ENCODE measurements at places on chromosomes 7 and 10.

DNA sequence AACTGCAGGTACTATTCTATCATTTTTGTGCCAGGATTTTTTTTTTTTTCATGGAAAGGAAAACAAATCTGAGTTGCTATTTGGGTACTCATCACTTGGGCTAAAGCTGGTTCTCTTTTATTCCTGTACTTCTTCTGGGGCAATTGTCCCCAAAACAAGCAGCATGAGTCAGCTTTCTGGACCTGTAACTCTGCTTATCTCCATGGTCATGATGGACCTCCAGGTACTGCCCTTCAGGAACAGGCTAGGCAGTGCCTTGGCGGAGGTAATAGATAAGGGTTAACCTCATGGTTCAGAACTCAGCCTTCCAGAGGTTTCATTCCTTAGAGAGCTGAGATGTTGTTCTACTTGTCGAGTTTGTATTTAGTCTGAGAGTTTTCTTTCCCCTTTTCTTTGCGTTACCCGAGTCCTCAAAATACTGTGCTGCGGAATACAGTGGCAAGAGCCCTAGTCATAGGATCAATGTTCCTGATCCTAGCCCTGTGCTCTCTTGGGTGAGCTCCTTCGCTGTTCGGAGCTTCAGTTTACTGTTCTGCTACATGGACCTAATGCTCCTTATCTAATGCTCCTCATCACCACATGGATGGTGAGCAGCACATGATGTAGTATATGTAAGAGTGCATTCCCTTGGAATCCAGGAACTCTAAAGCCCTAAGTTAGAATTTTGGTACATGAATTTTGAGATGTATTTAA is 74.6 kb downstream of the LRGUK start:
- no peak for DNase-seq

DNA sequence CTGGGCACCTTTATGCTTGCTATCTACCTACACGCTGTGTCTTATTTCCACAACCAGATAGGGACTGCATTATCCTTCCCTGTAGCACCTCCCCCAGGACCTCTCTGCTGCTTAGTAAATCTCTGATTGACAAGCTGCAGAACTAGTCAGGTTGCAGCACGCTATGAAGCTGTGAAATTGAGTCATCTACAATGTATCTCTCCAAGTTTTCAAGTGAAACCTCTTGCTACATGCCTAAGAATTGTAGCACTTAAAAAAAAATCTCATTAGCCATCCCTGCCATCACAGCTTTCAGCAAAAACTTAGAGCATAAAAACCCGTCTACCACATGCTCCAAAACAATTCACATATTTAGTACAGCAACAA is 69.7 kb upstream of the FGFR2 start:
- DNase-seq, result no peak

DNA sequence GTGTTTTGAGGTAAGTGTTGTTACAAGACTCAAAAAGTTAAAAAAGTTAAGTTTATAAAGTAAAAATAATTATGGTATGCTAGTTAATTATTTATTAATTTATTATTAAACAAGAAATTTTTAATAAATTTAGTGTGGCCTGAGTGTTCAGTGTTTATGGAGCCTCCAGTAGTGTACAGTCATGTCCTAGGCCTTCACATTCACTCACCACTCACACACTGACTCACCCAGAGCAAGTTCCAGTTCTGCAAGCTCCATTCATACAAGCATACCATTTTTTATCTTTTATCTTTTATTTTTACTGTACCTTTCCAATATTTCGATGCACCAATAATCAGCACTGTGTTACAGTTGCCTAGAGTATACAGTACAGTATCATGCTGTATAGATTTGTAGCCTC is 381.2 kb upstream of the MGMT start:
- no peak for DNase-seq

GRCh38 chr10:99524736-99525380 is 7.9 kb upstream of the NKX2-3 start:
- DNase-seq, result no peak

GRCh38 chr10:131532291-131532690 is 220.8 kb upstream of the TCERG1L start:
- DNase-seq, result no peak

GRCh38 chr10:117720931-117721835 is 178.6 kb downstream of the EMX2 start:
- DNase-seq, result no peak

GRCh38 chr7:107538001-107538400 is 25.7 kb downstream of the COG5 start:
- DNase-seq, result no peak

DNA sequence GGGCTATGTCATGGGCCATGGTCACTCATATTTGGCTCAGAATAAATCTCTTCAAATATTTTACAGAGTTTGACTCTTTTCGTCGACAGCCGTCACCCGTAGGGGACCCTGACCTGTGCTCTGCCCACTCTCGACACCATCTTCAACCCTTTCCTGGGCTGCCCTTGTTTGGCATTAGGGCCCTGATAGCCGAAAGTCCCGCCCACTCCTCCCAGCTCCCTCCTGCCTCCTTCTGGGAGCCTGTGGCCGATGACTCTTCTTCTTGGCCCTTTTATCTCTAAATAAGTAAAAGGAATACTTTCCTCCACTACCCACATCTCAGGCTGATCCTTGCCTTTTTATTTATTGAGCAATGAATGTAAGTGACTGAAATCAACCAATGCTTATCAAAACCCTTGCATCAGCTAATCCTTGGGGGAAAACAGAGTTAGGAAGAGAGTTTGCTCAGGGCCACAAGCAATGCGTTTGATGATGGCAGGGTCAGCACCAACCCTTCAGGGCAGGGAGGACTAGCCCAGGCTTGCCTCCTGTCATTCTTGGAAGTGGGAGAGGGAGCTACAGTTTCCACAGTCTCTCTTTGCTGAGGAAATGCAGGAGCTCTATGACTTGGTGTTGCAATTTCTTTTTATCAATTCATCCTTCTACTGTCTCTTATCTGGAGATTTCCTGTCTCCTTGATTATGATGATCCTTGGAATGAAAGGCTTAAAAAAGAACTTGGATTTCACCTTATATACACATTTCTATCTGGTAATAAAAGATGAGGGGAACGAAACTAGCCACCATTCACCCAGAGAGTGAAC is 218.2 kb upstream of the PODXL start:
- DNase-seq, result no peak

GRCh38 chr10:100508691-100509150 is 10.9 kb downstream of the SEC31B start:
- DNase-seq, result no peak

- DNase-seq, result no peak
Observed at GRCh38 chr7:155103839-155104238, 33.7 kb downstream of the HTR5A start.

GRCh38 chr7:102811942-102812678 is 63.3 kb downstream of the FAM185A start:
- no peak for DNase-seq

DNA sequence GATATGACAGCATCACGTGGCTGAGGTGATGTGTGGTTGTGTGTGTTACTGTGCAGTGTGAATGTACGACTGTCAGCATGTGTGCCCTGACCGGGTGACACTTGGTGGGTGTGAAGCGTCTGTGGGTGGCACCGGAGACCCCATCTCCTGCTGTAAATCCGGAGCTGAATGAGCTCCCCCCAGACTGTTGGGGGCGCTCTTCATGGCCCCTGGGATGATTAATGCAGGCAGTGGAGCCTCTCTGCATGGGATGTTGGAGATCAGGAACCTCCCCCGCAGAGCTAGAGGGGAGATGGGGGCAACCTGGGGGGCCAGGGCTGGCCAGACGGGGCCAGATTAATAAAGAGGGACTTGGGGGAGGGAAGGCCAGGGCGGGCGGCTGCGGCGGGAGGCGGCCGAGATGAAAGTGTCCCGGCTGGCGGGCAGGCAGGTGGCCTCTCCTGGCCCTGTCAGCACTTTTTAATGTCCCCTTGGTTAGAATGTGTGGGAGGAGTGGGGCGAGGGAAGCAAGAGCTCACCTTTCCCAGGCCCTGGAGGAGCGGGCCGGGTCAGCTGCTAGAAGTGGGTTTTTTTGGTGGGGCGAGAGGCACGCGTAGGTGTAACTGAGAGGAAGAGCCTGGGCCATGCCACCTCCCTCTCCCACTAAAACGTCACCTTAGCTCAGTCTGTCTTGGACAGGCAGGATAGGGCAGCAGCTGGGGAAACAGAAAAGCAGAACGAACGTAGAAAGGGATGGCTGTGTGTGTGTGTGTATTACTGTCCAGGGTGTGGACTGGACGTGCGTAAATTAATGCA is 34.1 kb downstream of the HIF1AN start:
- DNase-seq, result peak; percentile 37

- peak; percentile 54 for DNase-seq
Observed at GRCh38 chr7:26267601-26268166, 24.0 kb upstream of the SNX10 start.

DNA sequence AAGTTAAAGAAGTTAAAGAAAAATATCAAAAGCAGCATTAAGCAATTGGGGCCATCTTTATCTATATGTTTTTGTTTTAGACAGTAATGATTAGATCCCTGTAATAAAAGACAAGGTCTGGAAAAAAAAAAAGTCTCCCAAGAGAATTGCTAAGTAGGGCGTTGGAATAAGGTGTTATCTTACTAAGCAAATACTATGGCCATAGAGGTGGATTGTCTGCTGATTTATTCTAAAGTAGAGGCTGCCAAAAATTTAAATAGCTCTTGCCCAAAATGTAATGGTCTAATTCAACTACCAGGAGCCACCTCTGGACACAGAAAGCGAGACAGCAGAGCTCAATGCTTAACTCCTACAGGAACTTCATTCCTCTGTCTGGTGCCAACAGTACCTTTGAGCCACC is 71.6 kb downstream of the HERPUD2 start:
- no peak for DNase-seq

GRCh38 chr7:18607025-18607424 is 111.5 kb downstream of the HDAC9 start:
- DNase-seq, result no peak

- no peak for DNase-seq
Observed at GRCh38 chr7:99456288-99456687, 9.7 kb downstream of the ATP5MF start.

GRCh38 chr7:17524746-17525145 is 226.3 kb downstream of the AHR start:
- no peak for DNase-seq

DNA sequence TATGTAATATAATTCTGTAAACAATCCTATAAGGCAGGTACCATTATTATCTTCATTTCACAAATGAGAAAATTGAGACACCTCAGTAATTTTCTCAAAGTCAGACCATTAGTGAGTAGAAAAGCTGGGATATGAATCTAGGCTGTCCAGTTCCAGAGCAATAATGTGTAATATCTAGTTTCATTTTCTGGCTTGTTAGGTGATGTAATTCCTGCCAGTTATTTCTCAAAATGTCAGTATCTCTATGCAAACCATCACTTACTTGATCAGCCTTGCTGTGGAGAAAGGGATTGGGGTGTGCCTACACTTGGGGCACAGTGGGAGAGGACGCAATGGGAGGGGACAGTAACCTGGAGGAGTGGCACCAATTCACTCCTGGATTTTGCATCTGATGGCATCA is 157.5 kb downstream of the LYZL1 start:
- DNase-seq, result no peak

GRCh38 chr10:97494863-97495506 is 3.2 kb downstream of the MMS19 start:
- DNase-seq, result no peak

- no peak for DNase-seq
Observed at GRCh38 chr7:8070451-8071180, 102.0 kb downstream of the GLCCI1 start.

DNA sequence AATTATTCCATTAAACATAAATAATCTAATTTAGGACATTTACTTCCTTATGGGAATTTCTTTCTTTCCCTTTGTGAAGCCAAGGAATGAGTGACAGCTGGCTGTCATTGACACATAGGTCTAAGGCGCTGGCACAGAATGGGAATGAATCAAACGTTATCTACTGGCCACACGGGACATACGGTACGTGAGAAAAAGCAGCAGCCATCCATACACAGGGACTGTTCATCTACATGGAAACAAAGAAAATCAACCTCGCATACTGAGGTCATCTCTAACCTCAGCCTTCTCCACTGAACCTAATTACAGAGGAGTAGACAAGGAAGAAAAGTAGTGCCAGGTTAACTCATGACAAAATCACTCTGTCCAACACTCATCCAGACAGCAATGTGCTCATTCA is 126.3 kb upstream of the PTN start:
- DNase-seq, result no peak

DNA sequence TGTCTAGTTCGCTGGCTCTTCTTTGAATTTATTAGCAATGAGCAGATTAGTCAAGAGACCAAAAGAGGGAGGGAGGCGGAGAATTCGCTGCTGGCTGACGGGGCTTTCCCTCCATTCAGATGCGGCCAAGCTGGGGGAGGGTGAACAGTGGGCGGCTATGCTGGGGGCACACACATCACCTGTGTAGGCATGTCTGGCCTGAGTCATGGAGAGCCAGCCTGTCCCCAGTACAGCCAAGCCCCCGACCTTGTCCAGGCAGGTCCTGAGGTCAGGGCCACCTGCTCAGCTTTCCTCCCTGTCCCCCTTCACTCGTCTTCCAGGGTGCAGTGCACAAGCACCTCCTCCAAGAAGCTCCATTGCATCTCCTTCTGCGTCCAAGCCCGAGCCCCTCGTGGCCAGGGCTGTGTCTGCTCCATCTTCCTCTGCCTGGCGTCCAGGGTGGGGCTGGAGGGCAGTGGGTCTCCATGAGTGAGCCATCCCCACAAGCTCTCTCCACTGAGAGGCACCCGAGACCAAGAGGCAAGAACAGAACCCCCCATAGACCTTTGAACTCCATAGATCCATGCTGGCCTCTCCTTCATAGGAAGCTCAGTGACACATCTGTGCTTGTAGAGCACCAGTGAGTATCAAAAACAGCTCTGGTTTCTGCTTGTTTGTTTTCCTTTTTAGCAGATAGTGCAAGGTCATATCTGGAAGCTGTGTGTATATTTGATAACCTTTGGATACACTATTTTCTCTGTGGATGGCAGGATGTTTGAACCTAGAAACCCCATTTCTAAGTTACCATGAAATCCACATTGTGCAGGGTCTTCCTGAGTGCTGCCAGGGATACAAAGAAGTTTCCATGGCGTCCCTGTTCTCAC is 1.9 kb upstream of the DEPP1 start:
- DNase-seq, result peak; percentile 34

- DNase-seq, result no peak
Observed at GRCh38 chr10:33382921-33383713, 48.6 kb upstream of the NRP1 start.

DNA sequence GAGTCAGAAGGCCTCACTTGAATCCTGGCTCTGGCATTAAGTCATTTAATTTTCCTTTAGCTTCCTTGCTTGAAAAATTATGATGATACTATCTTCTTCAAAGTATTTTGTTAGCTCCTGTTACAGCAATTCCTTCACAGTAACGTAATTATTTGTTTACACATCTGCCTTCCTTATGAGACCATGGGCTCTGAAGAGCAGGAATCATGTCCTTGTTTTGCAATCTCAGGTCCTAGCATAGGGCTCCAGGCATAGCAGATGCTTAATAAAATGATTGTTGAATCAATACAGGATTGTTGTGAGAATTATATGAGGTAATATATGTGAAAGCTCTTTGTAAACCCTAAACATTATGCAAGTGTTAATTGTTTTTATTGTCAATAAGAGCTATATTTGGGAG is 25.5 kb downstream of the KLHDC10 start:
- no peak for DNase-seq

Data from Peyer's patch (tissue), 4 donors.